ENCODE measurements at places on chromosomes 5 and 9.

GRCh38 chr9:93951655-93952118, 3.5 kb downstream of the BARX1 start:
- DNase-seq, result no peak

DNA sequence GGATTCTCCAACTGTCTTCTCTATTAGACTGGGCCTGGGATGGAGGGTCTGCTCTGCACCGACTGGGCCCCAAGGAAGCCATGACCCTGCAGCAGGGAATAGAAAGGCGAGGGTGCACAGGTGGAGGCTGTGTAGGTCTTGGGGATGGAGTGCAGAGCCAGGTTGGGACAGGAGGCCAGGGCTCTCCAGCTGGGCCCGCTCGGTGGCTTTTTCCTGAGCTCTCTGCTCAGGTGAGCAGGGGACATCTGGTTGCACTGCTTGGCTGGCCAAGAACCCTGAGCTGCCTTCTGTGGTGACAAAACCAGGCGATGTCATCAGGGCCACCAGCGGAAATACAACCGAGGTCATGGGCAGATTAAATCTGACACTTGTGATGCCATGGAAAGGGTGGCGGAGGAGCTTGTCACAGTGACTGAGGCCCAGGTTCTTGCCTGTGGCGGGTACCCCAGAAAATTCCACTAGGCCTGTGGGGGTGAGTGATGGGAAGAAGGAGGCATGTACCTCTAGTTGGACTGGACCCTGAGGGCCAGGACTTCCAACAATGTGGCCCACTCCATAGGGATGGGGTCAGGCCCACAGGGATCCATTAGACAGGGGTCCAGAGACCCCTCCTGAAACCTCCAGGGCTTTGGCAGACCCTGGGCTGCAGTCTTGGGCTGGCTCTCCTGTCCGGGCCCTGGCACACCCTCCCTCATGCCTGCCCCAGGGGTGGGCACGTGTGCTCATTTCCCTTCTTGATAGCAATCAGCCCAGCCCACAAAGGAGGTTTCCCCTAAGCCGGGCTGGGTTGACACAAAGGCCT, 4.4 kb upstream of the IL3 start:
- DNase-seq, result peak; percentile 28

- DNase-seq, result no peak
These were observed 142.2 kb downstream of the FGF10 start for GRCh38 chr5:44246986-44247385.

GRCh38 chr9:99057665-99058625, 47.0 kb upstream of the TGFBR1 start:
- peak; percentile 69 for DNase-seq

DNA sequence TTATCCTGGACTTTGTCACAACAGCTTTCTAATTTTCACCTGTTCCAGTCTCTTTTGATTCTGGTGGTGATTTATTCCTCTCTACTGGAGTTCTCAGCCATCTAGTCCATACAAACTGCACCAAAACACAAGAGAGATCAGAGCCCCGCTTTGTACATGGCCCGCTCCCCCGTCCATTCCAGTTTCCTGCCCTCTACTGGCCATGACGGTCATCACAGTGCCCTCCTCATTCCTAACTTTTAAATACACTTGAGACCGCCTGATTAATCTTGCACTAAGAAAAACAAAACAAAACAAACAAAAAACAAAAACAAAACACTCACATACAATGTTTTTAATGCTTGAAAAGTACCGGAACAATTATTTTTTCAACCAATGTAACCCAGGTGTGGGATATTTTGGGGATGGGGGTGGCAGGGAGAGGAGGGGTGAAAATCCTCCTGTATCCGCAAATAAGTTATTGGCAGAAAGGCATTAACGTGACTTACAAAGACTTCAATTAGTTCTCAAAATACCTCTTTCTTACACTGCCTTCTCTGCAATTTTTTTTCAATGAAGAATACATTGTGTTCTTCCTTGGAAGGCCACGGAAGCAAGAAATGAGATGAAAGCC, 84.8 kb upstream of the PAM start:
- DNase-seq, result no peak

GRCh38 chr9:36207546-36208012, 16.9 kb downstream of the CLTA start:
- no peak for DNase-seq

DNA sequence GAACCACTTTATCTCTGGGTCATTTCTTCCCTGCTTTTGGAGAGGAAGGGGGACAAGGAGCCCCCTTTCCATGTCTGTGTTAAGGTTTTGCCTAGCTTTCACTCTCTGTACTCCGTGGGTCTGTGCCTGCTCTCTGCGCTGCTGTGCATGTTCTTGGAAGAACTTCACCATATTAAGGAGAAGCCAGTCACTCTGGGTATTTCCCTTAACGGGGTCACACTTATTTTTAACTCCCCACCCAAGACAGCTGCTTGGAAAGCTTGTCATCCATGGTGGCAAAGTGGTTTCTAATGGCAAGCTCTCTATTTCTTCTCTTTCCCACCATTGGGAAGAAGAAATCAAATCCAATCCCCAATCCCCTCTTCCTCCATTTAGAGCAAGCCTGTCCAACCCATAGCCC, 44.8 kb upstream of the HMHB1 start:
- no peak for DNase-seq

- peak; percentile 17 for DNase-seq
These were observed 681 bp downstream of the FNIP1 start for GRCh38 chr5:131795879-131796792.

DNA sequence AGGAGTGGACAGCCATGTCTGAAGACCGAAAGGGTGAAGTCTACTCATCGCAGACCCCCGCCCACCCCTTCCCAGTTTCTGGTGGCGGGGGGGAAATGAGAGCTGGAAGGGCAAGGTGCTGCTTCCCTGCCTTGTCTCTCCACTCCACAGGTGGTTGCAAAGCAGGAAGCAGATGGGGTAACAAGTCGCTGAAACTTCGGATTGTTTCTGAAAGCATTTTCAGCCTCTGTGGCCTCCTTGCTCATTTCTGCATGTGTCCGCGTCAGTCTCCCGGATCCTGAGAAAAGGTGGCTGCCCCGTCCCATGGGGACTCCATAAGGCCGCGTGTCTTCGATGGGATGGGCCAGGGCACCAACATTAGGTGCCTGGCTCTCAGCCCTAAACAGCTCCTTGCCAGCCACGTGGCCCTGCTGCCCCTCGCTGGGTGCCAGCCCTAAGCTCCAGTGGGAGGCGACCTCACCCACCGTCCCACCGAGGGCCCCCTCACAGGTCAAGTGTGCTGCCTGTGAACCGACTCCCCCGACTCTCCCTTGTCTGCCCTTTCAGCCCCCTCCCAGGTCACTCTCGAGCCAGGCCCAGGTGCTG, 971 bp downstream of the PHYKPL start:
- no peak for DNase-seq

DNA sequence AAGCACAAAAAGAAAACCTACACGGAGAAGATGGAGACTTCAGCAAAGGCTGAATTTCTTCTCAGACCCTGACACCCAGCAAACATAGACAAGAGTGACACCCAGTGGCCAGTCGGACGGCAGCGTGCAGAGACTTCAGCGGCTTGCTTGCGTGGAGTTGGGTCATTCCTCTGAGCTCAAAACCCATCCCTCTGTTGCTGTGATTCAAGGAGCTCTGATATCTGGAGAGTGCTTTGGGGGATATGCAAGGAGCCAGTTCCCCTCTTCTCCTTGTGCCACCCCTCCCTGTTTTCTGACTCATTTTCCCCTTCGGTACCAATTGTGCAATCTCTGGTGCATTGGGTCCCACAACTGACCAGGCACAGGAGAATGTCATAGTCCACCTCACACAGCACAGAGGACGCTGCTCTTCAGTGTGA, 27.5 kb downstream of the SH3TC2 start:
- peak; percentile 78 for DNase-seq

DNA sequence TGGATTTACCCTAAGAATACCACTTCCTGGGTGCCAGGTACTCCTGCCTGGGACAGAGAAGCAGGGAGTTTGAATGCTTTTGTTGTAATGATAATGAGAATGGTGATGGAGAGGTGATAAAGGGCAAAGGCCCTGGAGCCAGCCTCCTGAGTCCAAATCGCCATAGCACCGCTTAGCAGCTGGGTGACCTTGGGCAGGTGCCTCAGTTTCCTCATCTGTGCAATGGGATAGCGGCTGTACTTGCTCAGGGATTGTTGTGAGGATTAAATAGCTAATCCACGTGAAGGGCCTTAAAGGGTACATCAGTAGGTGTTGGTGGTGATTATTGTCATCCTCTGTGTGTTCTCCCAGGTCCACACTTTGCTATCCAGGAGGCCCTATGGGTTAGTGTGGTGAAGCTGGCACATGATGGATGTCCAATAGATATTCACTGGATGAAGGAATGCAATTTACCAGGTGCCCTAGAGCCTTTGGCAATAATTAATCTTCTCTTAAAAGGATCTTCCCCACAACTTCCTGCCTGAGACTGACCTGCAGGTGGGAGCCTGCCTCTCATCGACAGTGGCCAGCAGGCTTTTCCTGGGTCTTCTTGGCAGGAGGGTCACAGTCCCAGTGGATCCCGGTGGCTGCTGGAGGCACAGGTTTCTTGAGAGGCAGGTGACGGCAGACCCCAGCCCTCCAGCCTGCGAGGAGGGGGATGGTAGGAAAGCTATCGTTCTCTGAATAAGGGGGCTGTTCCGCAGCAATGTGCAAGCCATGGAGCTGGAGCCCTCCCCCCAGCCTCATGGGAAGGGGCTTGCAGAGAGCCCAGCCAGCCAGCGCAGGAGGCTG, 160.2 kb downstream of the MACROH2A1 start:
- peak; percentile 20 for DNase-seq

DNA sequence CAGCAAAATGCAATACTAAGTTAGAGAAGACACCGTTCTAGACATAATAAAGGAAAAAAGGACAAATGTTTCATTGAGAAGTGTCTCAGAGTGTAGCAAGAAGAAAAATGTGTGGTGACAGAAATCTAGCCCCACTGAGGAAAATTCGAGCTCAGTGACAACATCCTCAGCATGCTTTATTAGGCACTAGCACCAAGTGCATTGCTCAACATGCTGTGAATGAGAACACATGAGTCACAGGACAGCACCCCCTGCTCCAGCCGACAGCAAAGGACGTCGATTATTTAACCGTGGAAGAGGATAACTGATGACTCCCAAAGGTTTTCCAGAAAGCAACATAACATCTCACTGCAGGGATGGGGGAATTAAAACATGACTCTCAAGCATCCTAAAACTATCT, 182.7 kb downstream of the GNAQ start:
- DNase-seq, result peak; percentile 43

DNA sequence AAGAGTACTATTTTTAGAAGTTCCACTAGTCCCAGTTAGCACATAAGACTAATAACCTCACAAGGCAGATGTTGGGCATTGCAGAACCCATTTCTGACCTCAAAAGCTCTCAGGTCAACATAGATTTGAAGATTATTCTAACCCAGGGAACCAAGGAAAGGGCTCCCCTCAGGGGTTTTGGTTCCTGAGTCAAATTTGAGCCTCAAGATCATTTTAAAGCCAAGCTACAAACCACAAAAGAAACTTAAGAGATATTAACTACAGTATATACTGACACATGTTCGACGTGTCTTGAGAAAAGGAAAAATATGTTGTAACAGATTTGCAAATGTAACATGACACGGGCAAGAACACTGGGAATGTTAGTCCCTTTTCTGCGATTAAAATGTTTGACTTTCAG, 88.6 kb downstream of the GNAQ start:
- DNase-seq, result no peak

- no peak for DNase-seq
These were observed 37.7 kb upstream of the PCSK1 start for GRCh38 chr5:96470785-96471184.

GRCh38 chr9:18343784-18344183, 130.2 kb upstream of the ADAMTSL1 start:
- DNase-seq, result no peak

DNA sequence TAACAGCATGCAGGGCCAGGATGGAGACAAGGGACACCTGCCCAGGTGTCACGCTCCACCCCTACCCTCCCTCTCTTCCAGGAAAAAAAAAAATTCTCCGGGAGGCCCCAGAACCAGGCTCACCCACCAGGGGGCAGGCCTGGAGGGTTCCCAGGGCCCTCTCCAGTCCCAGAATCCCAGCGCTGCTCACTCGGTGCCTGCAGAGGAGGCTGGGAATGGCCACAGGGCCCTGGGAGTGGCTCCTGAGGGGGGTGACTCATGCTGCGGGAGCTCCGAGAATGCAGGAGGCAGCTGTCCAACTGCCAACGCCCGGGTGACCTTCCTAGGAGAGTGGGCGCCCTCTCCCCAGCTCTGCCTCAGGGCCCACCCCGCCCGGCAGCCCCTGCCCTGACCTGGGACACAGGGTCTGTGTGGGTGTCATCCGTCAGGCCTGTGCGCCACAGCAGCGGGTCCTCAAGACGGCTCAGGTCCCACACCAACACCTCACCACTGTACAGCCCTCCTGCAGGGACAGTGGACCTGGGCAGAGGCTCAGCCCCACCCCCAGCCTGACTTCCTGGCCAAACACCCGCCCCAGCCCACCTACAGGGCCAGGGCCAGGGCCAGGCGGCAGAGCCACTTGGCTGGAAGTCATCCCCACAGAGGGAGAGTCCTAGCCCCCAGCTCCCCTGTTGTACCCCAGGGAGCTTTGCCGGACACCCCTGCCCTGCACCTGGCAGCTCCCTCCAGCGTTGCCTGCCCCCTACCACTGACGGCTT, 21.2 kb downstream of the DYNC2I2 start:
- no peak for DNase-seq

DNA sequence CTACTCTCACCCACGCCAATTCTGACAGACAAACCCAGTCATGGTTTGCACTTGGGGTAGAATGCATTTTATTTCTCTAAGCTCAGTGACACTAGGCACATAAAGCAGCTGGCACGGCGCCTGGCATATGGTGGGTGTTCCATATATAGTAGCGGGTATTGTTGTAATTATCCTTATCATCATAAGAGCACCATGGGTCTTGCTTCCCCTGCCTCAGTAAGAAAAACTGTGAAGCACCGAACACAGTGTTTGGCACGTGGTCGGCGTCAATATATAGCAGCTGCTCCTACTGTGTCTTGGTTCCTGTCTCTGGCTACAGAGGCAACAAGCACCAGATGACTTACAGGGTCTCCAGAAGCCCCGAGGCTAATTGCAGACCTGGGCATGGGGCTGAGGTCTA, 194.1 kb upstream of the PANK3 start:
- DNase-seq, result no peak

DNA sequence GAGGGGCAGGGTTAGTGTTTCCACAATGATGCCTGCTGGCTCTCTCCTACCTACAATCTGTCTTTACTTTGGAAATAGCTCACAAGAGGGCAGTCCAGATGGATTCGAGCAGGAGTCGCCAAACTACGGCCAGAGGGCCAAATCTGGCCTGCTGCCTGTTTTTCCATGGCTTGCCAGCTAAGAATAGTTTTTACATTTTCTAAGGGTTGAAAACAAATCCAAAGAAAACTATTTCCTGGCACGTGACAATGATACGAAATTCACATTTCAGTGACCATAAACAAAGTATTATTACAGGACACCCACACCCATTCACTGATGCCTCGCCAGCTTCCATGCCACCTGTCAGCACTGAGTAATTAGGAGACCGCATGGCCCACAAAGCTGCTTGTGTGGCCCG, 162.9 kb upstream of the WWC1 start:
- no peak for DNase-seq

DNA sequence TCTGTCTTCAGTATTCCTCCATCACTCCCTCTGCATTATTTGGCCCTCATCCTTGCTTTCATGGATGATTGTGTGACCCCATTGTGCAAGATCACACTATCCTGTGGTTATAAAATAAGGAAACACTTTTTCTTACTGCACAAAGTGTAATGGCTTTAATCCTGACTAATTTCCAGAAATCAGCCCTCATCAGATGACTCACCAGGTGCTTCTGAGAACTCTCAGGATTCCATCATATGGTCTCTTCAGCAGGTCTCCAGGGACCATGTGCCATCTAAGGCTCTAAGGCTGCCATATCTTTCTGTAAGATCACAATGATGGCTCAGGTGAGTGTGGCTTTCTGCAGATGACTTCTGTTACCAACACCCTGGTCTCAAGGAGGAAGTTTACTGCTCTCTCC, 27.3 kb upstream of the FER start:
- DNase-seq, result no peak

Measured in CD4-positive, alpha-beta T cell (primary cell).